ELR (cell line): ENCODE measurements at places on chromosomes 1 and 21.

- peak; percentile 35 for DNase-seq
Measured at GRCh38 chr1:153509036-153509435, 26.8 kb downstream of the S100A6 start.

DNA sequence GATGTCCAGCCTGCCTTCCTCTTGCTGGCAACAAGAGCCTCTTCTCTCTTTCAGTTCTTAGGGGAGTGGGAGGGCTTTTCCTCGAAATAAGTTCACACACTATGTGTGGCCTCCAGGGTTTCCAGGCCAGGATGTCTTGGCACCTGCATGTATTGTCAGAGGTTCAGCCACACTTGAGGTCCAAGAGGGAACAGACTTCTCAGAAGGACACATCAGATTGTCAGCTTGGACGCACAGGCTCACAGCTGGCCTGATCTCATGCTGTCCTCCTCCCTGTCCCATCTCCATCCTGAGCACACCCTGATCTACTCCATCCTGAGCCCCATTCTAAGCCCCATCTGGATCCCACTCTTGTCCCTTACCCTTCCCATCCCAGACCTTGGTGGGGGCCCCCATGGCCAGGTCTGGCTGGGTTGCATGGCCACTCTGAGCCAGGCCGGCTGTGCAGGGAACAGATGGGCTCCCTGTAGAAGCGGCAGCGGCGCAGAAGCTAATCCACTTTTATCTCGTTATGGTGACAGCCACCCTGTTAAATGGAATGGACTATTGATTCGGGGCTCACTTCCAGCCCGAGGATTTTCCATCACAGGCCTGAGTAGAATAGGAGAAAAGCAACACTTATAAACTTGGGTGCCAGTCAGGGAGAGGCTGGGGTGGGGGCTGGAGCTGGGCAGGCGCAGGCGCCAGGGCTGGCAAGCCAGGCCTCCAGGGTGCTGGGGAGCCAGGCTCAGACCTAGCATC is 85.1 kb upstream of the CSF3R start:
- no peak for DNase-seq

DNA sequence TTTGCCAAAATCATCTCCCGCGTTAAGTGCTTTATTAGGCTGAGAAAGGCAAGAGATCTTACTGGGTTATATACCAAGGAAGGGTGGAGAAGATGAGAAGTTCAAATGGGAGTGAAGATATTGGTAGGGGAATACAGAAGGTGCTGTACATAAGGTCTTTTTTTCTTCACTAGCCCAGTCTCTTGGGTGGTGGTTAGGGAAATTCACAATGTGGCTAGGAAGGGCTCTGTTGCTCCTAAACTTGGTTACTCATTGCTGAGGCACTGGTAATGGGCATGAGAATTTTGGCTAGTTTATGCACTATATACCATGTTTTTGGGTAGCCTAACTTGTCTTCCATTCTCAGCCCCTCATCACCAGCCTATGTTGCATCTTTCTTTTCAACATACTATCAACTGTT is 50.6 kb downstream of the LHX4 start:
- no peak for DNase-seq

DNA sequence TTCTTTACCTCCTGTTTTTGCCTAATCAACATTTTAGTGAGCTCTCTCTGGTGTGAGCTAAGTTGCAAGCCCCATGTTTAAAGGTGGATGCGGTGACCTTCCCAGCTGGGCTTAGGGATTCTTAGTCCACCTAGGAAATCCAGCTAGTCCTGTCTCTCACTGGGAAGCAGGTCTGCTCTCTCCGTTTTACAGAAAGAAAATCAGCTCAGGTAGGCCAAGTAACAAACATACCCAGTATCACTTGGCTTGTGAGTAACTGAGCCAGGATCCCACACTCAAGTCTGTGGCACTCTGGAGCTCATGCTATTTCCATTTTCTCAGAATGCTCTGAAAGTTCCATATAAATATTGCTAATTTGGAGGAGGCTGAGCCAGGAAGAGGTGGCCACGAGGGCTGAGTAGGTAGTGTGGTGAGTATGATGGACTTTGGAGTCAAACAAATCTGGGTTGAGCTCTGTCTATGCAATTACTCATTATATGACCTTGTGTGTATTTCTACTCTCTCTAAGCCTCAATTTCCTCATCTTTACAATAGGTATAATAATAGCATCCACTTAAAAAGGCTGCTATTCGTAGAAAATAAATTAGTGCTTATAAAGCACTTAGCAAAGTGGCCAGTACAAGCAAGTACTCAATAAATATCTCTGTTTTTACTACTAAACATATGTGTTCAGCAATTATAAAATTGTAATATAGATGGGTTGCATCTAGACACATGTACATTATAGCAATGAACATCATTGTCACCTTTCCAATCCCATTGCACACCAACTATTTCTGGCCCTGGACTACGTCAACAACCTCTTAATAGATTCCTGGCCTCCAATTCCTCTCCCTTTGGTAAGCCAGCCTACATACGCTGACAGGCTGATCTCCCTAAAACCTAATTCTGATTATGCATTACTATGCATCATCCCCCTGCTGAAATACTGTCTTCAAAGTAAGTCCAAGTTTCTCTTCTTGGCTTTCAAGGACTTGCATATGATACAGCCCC is 32.7 kb upstream of the DHCR24 start:
- DNase-seq, result no peak

DNA sequence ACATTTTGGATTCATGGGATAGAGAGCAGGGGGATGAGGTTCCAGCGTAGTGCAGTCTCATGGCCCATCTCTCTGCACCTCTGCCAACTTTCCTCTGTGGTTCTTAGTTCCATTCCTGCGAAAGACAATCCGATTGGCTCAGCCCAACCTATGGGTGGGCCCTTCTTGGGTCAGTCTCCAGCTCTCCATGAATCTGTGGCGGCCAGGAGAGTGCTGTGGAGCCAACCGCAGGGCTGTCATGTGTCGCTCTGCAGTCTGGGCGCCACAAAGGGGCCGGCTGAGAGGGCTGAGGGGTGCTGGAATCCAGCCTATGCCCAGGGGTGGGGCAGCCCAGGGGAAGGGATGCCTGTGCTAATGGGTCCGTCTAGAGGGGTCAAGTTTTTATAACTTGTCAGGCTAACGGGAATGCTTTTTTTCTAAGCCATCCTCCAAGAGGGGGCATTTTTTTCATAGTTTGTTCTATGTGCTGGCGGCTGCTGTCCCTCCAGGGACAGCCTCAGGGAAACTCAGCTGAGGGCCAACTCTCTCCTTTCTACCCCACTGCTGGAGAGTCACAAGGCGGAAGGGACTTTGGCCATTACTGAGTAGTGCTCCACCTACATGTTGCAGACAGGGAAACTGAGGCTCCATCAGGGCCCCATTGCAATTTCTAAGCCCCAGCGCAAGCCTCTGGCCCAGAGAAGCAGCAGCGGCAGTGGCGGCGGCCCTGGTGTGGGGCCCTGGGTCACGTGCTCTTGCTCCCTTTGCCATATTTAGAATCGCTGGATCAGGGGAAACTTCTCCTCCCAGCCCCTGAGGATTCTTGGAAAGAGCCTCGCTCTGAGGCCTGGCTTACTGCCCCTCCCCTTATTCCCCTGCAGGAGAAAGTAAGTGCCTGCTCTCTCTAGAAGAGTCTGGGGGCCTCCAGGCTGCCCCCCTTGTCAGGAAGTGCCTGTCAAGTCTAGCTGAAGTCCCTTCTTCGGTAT is 23.4 kb downstream of the KCNQ4 start:
- DNase-seq, result no peak

DNA sequence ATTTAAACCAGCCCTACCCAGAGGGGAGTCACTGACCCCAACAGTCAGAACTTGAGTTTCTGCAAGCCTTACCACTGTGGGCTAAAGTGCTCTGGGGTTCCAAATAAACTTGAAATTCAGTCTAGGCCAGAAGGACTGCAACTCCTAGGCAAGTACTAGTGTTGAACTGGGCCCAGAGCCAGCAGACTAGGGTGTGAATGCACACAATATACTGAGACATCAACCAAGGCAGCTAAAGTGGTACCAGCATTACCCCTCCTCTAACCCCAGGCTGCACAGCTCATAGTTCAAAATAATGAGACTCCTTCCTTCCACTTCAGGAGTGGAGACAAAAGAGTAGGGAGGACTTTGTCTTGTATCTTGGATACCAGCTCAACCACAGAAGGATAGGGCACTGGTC is 18.9 kb upstream of the IL20 start:
- no peak for DNase-seq

GRCh38 chr1:100580446-100580845 is 42.5 kb downstream of the GPR88 start:
- no peak for DNase-seq

GRCh38 chr1:81477710-81478109 is 323.0 kb upstream of the ADGRL2 start:
- DNase-seq, result peak; percentile 19

DNA sequence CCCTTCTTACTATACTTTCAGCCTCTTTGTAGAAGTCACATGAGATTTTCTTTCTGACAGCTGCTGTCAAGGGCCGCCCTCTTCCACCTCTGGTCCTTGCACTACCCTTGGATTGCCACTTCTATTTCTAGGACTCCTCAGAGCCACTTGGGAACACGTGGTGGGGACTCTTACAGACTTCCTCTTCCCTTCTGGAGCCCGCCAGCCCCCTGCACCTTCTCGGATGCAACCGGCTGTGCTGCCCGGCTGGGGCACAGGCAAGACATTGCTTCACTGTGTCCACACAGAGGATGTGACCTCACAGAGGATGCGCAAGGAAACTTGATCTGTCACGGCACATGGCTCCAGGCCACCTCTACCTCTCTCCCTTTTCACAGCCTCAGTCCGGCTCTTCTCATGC is 2.4 kb upstream of the IKBKE start:
- DNase-seq, result peak; percentile 51

DNA sequence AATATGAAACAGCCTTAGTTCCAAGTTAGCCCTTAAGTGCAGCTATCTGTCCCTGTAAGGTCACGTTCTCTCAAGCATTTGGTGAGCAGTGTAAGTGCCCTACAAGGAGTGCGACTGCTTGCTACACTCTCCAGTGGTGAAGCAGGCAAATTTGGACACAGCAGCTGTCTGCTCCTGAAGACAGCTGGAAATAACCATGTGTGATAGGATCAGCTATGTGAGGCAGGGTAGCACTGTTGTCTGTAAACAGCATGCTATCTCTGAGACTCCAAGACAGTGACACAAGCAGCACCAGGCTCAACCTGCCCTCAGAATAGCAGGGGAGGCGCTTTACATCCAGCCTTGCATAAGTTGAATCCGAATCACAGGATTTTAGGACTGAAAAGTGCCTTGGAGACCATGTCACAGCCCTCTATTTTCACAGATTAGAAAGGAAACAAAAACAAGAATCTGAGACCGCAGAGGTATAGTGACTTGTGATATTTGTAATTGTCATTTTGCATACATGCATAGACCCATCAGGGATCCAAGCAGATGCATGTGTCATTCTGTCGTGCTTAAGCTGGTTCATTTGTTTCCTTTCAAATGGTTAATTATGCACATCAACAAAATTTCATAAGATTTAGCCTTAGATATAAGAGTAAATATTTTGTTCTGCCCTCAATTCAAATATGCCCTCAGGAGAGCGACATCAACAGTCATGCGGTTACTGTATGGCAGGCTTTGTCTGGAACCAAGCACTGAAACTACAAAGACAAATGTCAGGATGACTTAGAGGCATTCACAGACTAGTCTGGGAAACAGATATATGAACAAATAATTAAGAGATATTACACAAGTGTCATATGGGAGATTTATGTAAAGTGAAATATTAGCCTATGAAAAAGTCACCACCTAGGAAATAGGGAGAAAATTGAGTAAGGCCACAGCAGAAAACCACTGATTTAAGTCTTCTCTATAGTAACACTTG is 134.9 kb upstream of the NRIP1 start:
- DNase-seq, result no peak

GRCh38 chr1:246176126-246177024 is 330.7 kb downstream of the SMYD3 start:
- DNase-seq, result no peak

GRCh38 chr1:168863772-168864171 is 134.8 kb upstream of the DPT start:
- no peak for DNase-seq

- DNase-seq, result peak; percentile 88
Measured at GRCh38 chr1:212791261-212791675, 309 bp downstream of the NSL1 start.

GRCh38 chr1:25564777-25565574 is 21.6 kb downstream of the LDLRAP1 start:
- no peak for DNase-seq

DNA sequence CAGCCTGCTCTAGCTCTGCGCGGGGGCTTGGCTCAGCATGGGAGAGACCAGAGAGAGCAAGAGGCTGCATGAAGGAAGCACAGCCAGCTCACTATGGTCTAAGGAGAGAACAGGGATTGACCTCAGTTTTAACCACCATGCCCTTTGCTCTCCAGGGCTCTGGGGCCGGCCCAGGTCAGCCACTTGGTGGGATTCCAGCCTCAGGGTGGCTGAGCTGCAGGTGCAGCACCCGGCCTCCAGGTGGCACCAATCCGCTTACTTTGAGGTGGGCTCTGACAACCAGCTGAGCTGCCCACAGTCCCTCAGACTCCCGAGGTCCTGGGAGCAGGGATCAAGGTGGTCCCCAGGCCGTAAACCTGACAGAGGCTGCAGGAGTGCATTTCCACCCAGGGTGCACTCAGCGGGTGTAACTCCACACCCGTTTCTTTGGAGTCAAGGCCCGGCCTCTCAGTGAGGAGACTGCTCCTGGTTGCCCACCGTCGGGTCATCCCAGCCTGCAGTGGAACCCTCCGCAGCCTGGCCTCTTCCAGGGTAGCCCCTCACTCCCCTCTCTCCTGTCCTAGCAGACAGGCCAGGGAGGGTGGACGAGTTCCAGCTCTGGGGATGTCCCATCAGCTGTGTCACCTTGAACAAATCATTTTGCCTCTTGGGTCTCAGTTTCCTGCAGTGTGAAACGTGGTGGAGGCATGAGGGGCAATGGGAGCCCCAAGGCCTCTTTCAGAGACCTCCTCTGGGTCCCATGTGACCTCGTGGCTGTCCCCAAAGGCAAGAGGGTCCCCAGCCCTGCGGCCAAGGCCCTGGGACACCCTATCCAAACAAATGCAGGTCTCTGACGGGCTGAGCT is 607 bp upstream of the LGR6 start:
- peak; percentile 71 for DNase-seq

DNA sequence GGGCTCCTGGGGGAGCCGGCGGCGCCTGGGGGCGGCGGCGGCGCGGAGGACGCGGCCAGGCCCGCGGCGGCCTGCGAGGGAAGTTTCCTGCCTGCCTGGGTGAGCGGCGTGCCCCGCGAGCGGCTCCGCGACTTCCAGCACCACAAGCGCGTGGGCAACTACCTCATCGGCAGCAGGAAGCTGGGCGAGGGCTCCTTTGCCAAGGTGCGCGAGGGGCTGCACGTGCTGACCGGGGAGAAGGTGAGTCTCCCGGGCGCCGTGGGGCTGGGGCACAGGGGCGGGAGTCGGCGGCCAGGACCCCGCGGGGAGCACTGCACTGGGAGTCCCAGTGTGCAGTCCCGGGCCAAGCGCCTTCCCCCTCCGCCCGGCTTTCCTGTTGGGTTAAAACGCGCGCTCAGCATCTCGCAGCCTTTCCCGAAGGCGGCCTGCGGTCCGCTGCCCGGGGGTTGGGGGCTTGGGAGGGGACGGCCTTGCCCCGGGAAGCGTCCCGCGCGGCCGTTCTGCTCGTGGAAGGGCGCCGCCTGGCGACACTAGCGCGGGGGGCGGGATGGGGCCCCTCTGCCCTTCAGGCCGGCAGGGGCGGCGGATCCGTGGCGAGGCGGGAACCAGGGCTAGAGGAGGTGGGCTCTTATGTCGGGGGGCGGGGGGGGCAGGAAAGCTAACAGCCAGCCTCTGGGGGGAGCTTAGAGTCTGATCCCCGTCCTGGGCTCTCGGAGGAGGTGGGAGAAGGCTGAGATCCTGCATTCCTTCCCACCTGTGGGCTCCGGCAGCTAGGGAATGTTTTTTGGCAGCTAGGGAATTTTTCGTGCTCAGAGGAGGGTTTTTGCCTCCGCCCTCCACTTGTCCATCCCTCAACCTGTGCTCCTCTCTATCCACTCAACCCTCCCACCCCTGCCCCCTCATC is 1.1 kb downstream of the HUNK start:
- no peak for DNase-seq
